Transverse colon (tissue), 4 donors: ENCODE measurements at places on chromosomes 6 and 20.

DNA sequence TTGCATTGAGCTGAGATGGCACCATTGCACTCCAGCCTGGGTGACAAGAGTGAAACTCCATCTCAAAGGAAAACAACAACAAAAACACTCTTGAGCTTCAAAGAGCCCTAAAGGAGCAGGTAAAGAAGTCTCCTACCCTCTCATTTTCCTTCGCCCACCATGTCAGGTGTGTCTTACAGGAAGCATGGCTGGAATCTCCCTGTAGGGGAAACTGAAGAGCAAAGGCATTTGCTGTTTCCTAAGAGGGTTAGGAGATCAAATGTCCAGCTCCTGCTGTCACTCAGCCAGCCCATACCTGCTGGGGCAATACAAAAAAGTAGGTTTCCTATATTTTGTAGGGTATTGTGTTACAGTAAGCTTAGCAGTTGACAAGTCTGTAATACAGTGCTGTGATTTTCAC is 43.3 kb downstream of the SPATA2 start:
- DNase-seq: no peak

- DNase-seq: no peak
These were observed 99.8 kb upstream of the PLEKHG1 start for GRCh38 chr6:150499882-150500312.

GRCh38 chr6:29708432-29709179 is 14.6 kb upstream of the HLA-F start:
- peak; percentile 59 for DNase-seq

DNA sequence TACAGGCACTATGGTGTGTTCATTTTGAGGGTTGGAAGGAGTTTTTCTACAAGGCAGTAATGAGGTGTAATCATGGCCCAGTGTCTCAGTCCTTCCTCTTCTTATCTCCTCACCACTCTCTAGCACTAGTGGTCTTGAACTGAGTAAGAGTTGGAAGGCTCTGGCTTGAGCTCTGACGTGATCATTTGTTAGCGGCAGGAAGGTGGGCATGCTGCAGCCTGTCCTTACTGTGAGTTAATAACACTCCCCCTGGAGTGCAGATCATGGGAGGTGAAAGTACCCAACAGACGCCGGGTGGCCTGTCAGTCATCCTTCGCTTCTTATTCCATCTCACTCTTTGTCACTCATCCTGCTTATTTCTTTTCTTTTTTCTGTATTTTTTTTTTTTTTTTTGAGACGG is 356.9 kb downstream of the CDKAL1 start:
- no peak for DNase-seq

- DNase-seq: no peak
These were observed 88.4 kb downstream of the RTN4IP1 start for GRCh38 chr6:106540907-106541306.

- DNase-seq: no peak
These were observed 6.3 kb upstream of the FOXA2 start for GRCh38 chr20:22590662-22591061.

GRCh38 chr6:55276745-55277530 is 50.3 kb upstream of the GFRAL start:
- DNase-seq: no peak

GRCh38 chr6:41298785-41299502 is 12.5 kb upstream of the TREM1 start:
- no peak for DNase-seq

- DNase-seq: no peak
These were observed 49.8 kb upstream of the VGLL2 start for GRCh38 chr6:117215353-117216090.

GRCh38 chr20:17494201-17494600 is 37.0 kb downstream of the BFSP1 start:
- DNase-seq: no peak

GRCh38 chr6:157080986-157081391 is 242.3 kb downstream of the TMEM242 start:
- DNase-seq: no peak

GRCh38 chr20:63057171-63058117 is 50.7 kb upstream of the BHLHE23 start:
- DNase-seq: no peak

GRCh38 chr20:59966428-59966827 is 8.2 kb downstream of the CDH26 start:
- DNase-seq: no peak

DNA sequence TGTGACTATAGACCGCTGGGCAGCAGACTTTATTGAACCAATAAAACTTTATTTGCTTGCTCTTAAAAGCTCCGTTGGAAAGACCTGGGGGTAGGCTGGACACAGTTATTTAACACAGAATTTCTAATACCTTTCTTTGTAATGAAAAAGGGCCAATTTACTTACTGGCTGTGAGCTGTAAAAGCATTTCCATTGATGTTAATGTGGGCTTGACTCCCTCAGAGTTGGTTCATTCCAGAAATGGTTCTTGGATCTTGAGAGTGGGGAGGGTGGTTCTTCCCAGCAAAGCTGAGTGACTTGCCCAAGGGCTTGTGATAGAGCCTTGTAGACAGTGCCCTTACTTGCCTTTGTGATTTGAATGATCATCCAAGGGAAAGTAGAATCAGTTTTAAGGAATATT is 100.6 kb downstream of the SOX4 start:
- DNase-seq: no peak

DNA sequence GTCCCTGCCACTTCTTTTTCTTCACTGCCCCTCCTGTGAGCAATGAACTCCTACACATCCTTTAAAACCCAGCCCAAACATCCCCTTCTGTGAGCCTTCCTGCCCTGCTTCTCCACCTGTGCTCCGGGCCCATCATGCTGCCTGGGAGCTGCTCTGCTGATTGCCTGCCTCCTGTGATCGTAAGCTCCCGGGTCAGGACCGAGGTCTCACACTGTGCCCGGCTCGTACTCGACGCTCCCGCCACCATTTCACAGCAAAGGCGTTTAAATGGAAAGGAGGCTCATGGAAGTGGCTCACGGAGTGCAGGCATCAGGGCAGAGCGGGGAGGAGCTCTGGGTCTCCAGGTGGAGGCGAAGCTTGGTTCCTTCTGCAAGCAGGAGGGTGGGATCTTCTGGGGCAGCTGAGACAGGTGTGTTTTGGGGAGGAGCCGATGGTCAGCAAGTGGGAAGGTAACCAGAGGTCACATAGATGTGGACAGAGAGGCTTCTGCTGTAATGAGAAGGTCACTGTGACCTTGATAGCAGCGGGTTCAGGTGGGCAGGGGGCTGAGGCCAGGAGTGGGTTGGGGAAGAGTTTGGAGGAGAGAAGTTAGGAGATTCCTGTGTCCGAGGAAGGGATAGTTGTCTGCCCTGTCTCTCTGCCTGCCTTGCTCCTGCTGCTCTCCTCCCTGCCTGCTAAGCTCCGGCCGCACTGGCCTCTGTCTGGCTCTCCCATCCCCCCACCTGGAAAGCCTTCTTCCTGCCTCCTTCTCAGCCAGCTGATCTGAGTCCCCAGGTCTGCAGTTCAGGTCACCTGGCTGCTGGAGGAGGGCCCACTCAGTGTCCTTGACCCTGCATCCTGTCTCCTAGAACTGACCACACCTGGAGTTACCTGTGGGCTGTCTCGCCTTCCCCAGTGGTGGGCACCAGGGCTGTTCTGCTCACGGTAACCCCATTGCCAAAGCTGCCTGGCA is 52.7 kb upstream of the FRMD1 start:
- no peak for DNase-seq

GRCh38 chr20:53595018-53595378 is 1.4 kb upstream of the ZNF217 start:
- DNase-seq: no peak

DNA sequence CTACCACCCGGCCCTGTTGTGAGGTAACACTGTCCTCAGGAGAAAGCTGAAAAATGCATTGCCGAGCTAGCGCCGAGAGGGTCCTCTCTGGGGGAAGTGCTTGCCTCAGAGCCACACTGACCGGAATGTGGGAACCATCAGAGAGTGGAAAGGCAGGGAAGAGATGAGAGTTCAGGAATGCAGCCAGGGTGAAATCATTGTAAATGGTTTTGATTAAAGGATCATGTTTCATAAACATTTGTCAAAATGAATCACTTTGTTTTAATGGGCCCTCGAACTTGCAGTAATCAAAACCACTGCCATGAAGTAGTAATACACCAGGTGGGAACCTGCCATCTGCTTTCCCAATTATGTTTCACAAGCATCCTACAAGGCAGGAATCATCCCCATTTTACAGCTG is 16.9 kb upstream of the IL17F start:
- no peak for DNase-seq

DNA sequence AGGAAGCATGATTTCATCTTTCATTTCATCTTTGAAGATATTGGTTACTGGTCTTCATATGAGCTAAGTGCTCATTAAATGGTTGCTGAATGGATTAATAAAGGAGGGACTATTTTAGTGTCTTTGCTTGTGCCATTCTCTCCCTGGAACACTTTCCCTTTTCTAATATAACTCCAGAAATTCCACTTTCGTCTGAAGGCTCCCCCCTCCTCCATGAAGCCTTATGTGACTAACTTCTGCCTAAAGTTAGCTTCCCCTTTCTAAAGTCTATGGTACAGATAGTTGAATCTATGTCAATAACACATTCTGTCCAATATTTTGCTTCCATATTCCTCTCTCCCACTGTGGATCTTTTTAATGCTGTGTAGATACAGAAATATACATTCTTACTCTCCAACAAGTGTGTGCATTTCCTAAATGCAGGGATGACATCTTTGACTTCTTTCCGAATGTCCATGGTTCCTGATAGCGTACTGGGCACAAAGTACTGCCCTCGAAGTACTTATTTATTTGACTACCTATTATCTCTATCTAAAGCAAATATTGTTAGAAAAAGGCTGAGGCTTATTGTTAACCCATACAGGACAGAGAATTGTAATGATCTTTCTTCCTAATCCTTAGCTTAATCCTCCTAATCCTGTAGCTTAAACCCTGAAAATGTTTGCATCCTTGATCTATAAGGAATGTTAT is 84.7 kb upstream of the ELOVL5 start:
- no peak for DNase-seq

- peak; percentile 30 for DNase-seq
These were observed 8.9 kb downstream of the VSTM2L start for GRCh38 chr20:37911838-37912281.

GRCh38 chr6:251920-252319 is 40.4 kb upstream of the DUSP22 start:
- no peak for DNase-seq

- no peak for DNase-seq
These were observed 97.8 kb upstream of the JAG1 start for GRCh38 chr20:10771435-10772140.

- DNase-seq: no peak
These were observed 323.8 kb downstream of the QKI start for GRCh38 chr6:163738304-163738703.

GRCh38 chr6:73516514-73517489 is 4.0 kb downstream of the EEF1A1 start:
- DNase-seq: no peak

- no peak for DNase-seq
These were observed 8.9 kb downstream of the PDE7B start for GRCh38 chr6:135860361-135860760.

- DNase-seq: peak; percentile 90
These were observed 2.7 kb upstream of the C6orf62 start for GRCh38 chr6:24721461-24722215.

- DNase-seq: no peak
These were observed 169.0 kb upstream of the NRSN1 start for GRCh38 chr6:23957017-23957416.

GRCh38 chr6:160156842-160157241 is 35.2 kb downstream of the SLC22A1 start:
- no peak for DNase-seq

- no peak for DNase-seq
These were observed 5.7 kb downstream of the GTSF1L start for GRCh38 chr20:43721097-43721428.

DNA sequence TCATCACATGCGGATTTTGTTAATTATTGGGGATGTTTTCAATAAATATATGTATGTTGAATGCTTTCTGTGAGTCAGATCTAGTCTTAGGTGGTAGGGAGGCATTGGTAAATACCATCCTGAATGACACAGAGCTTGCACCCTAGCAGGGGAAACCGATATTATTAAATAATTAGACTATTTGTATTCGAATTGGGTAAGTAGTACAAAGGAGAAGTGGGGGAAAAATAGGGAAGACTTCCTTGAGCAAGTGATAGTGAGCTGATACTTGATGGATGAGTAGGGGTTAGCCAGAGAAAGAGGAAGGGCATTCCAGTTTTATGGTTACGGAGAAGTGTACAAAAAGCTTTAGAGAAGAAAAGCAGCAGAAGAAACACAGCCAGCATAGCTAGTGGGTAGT is 1.5 kb downstream of the RIOK1 start:
- no peak for DNase-seq

DNA sequence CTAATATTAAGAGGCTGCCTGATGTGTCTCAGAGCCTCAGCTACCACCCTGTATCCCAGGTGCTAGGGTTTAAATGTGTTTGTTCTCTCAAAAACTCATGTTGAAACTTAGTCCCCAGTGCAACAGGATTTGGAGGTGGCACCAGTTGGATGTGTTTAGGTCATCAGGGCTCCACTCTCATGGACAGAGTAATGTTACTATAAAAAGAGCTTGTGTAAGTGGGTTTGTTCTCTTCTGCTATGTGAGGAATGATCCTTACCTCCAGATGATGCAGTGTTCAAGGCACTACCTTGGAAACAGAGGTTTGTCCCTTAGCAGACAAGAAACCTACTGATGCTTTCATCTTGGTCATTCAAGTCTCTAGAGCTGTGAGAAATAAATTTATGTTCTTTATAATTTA is 164.9 kb upstream of the EPHA7 start:
- no peak for DNase-seq

DNA sequence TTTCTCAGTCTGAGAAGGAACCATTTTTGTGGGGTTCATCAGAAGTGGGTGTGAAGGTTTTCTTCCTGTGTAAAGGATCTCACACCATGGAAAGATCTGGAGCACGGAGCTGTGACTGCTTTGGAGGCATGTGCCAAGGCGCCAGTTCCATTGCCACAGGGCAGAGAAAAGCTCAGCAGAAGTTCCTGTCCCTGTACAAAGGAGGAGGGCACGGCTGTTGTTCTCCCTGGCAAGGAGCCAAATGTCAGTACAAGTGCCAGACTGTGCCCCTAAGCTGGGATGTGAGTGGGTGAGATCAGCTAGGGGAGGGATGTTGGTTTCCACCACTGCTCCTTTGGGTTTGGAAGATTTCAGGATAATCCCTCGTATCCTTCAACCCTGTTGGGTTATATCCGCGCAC is 117.3 kb downstream of the CRYBG1 start:
- DNase-seq: no peak

DNA sequence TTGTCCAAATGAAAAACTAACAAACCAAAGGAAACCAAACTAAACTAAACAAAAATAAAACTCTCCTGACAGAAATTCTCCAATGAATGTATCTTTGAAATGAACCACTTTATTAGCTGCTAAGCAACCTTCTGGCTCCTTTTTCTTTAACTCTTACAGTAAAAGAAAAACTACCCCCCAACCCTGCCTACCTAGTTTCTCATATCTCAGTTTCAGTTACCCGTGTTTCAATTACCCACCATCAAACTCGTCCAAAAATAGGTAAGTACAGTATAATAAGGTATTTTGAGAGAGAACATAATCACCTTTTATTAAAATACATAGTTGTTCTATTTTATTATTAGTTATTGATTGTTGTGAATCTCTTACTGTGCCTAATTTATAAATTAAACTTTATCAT is 177.4 kb upstream of the THEMIS start:
- DNase-seq: no peak
